ENCODE measurements at places on chromosomes 13 and 19.

DNA sequence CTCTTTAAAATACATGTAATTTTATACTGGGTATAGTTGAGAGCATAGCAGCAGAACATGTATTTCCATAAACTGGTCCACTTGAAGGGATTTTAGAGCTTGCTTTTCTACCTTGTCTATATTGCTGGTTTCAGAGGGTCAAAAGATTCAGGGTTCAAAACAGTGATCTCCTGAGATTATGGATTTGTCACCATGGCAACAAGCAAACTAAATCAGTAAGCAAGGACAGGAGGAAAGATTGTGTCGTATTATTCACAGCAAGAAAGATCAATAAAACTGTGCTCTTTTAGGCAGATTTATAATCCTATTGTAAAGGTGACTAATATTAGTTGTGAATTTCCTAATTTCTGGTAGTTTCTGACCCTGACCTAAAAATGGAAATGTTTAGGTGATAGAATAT is 496.4 kb downstream of the LMO7 start:
- DNase-seq: no peak

GRCh38 chr13:46586751-46587514 is 34.0 kb downstream of the LRCH1 start:
- DNase-seq: peak; percentile 50

- no peak for DNase-seq
These were observed 5.5 kb downstream of the C3 start for GRCh38 chr19:6714749-6715555.

- no peak for DNase-seq
These were observed 124.1 kb downstream of the DCLK1 start for GRCh38 chr13:36006894-36007675.

- no peak for DNase-seq
These were observed 29.6 kb downstream of the COL4A2 start for GRCh38 chr13:110336681-110337080.

- no peak for DNase-seq
These were observed 300.7 kb downstream of the DNAJC15 start for GRCh38 chr13:43324129-43324528.

DNA sequence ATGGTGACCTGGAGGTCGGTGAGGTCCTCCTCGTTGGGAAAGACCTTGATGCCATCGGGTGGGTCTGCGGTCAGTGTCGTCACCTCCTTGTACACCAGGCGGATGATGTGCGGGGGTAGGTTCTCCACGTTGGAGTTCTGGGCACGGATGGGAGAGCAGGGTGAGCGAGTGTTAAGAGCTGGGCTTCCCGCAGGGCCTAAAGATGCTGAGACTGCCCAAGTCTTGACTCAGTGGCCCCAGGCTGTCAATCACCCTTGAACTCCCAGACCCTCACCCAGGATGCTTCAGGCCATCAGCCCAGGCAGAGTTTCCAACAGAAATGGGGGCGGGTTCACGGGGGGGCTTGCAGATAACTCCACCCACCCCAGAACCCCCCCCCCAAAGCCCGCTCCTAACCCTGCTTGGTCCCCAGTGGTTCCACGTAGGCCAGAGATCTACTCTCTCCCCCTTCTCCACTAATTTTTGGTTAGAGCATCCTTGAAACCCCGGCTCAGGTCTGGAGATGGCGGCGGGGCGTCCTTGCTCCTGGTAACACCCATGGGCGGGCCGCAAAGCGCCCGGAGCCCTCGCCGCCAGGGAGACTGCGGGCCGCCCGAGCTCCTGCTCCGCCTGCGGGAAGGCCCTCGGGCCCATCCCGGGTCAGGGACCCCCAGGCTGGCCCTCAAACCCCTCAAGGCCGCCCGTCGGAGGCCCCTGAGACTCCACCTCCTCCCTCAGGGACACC is 600 bp downstream of the UBE2S start:
- peak; percentile 17 for DNase-seq

DNA sequence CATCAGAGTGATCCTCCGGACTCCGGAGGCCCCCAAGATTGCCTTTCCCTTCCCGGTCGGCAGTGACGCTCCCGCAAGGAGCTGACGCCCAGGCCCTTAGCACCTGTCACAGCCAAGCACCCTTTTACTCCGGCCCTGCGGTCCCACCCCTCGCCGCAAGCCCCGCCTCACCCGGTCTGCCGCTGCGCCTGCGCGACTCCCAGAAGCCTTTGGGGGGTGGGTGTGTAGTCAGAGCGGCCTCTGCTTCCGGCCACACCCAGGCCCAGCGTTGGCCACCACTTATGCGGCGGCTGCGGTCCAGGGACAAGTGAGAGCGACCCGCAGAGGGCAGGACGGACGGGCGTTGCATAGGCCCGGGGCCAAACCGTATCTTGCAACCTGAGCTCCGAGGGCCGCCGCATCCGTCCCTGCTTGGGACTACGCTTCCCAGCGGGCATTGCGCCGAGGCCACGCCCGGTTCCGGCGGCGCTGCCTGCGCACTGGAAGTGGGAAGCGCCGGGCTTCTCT is 441 bp upstream of the ZFP28 start:
- DNase-seq: peak; percentile 88

GRCh38 chr19:29530540-29531457 is 5.0 kb downstream of the VSTM2B start:
- DNase-seq: no peak

DNA sequence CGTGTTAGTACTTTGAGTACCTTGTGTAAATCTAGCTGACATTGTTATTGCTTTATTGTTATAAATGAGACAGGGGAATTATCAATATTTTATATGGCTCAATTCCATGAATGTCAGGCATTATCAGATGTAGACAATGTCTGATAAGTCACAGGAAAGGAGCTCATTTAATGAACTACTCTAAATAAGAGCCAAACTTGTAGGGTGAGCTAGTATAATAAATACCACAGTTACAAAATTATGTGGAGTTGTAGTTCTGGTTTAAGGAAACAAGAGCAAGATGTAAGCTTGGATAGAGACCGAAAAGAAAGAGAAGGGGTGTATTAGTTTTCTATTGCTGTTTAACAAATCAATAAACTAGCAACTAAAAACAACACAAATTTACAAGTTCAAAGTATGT is 891.8 kb upstream of the SLITRK1 start:
- no peak for DNase-seq

- DNase-seq: no peak
These were observed 2.4 kb downstream of the CD33 start for GRCh38 chr19:51227326-51227725.

- DNase-seq: no peak
These were observed 114.0 kb upstream of the KL start for GRCh38 chr13:32902029-32902780.

- DNase-seq: peak; percentile 89
These were observed 31.4 kb downstream of the PPP5C start for GRCh38 chr19:46378268-46378667.

DNA sequence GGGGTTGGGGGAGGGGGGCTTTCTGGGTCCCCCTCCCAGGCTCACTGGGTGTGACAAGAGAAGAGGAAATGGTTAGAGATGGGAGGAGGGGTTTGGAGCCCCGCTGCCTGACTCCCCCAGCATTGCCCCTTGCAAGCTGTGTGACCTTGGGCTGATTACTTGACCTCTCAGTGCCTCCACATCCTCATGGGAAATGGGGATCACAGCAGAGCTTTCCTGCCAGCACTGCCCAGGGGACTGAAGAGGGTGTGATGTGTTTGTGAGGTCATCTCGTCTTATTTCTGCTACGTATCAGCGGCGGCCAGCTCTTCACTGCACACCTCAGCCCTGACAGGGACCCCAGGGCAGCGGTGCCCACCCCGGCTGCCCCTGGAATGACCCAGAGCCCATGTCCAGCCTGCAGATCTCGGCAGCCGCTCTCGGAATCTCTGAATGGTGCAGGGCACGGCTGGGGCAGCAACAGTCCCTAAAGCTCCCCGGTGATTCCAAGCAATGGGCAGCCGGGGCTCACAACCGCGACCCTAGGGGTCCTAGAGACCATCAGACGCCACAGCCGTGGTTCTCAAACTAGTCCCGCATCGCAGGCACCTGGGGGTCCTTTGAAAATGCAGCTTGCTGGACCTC is 8.4 kb downstream of the PNMA8B start:
- DNase-seq: no peak

DNA sequence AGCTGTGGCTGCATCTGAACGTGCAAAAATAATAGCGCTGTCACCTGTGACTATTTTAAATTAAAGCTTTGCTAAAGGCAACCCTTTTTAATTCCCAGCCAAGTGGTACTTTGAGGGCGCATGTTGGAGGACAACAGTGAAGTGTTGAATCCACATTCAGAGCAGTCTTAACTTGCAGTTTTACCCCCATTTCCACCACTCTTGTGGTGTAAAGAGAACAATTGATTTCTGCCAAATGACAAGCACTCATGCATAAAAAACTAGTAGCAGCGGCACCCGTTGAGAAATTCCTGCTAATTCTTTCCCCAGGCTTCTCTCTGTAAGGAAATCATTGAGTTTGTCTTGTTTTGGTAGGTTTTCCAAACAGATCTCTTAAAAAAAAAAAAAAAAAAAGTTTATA is 1033.3 kb downstream of the EFNB2 start:
- DNase-seq: no peak

DNA sequence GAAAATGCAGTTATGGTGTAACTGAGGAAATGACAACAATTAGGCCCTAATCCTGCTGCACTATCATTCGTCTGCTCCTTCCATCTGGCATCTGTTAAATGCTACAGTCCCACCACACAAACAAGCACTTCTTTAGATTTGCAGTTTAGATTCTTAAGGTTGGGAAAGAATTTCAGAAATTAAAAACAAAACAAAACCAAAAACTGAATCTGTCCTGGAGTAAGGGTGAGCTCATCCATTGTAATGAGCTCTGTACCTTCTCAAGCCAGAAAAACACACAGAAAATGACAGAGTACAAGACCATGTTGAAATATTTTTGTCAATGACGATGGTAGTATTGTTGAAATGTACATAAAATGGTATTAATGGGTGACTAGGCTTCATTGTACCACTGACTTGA is 28.3 kb downstream of the SMAD9 start:
- peak; percentile 41 for DNase-seq

DNA sequence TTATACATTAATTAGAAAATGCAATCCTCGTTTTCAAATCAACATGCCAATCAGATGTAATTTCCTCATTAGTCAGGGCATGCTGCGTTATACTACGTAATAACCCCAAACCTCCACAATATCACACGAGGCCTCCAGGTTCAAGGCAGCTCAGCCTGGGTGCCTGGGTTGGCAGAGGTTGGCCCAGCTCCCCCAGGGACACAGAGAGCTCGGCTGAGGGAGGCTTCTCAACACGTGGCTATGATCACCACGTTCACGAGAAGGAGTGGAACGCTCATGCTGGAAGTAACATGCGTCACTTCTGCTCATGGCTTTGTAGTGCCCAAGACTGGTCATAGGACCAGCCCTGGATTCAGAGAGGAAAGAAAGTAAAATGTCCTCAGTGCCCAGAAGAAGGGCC is 144.9 kb upstream of the SOX1 start:
- no peak for DNase-seq

DNA sequence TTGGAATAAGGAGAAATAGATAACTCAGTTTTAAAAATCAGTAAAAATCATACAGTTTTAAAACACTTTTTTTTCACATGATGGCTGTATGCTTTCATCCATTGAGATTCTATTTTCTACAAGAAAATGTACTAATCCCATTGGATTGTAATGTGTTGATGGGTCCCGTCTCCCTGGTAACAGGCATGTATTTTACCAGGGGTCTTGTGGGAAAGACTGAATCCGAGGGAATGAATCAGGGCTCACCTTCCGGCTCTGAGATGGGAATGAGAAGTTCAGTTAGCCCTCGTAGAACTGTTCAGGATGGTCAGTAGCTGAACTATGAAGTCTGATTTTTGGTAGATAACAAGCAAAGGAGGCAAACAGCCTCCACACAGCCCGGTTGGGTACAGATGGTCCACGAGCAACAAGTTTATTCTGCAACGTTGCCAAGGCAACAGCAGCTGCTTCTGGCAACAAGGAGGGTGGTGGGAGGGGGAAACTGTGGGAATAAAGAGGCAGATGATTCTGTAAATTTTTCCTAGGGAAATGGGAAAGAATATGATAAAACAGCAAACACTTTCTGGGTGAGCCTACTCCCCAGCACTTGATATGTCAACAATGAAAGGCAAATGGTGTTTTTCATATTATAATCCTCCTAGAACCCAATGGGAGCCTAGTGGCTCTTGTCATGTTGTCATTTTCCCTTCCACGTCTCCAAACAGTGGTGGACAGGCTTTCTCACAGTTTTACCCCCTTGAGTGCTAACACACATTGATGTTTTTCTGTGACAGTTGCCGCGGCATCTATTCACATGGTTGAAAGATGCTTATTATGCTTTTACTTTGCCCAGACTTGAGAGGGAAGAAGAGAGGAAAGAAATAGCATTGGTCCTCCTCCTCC is 12.4 kb upstream of the SIAH3 start:
- no peak for DNase-seq

DNA sequence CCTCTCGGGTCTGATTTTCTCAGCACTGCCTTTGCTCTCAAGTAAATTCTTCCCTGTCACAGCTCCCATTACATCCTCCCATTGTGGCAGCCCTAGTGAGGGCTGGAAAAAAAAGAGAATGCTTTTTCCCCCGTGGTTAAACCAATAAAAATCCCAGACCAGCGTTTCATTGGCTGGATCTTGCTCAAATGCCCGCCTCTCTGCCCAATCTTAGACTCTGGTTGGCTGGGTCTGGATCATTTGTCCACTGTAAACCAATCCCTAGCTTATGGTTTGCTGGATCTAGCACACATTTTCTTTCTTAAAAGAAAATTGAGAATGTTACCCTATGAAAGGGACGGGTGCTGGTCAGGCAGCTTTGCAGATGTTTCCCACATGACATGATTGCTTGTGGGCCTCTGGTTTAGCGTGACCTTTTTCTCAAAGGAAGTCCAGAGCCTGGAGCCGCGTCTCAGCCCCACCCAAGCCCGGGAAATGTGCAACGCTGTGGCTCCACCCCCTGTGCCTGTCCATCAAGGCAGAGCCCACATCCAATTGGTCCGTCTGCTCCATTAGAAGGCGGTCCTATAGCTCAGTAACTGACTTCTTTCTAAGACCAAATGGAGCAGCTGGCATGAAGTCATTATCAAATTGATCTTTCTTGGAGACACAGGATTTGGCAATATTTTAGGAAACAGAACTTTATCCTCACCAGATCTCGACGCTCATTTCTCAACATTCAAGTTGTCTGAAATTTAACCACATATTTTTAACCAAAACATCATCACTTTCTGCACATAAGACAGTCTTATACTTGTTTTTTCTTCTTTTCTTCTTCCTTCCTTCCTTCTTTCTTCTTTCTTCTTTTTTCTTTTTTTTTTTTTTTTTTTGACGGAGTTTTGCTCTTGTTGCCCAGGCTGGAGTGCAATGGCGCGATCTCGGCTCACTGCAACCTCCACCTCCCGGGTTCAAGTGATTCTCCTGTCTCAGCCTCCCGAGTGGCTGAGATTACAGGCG is 2.6 kb upstream of the MCEMP1 start:
- peak; percentile 26 for DNase-seq
